ENCODE measurements at places on chromosomes 16 and 17. TPM values are rescaled to one million over a fixed set of nuclear protein-coding genes. Genes with fewer than 3 reads are reported as not detected.

The TEKT5 gene
- 0.29 TPM for total RNA-seq

DNA sequence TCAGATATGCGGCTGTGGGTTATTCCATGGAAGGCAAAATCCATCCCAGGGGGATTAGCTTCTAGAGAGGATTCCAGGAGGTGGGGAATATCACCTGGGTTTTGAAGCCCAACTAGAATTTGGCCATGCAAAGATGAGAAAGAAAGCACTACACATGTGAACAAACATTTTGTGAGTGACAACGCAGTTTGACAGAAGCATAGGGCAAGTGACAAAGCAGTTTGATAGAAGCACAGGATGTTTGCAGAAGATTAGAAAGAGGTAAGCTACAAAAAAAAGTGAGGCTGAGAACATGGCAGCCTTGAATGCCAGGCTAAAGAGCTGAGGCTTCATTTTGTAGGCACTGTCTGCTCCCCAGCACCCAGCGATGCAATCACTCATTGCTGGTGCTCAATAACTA is 12.3 kb upstream of the KRT38 start:
- DNase-seq, result no peak

The CD300H gene
- not detected for total RNA-seq

- DNase-seq, result no peak
Measured at GRCh38 chr17:38352245-38353085, 821 bp downstream of the SOCS7 start.

The SPN gene
- total RNA-seq, result 0.19 TPM

- no peak for DNase-seq
Measured at GRCh38 chr17:15124746-15125145, 140.4 kb downstream of the PMP22 start.

The KRT17 gene
- total RNA-seq, result 0.46 TPM

The KRT20 gene
- not detected for total RNA-seq

The KRT28 gene
- total RNA-seq, result not detected

DNA sequence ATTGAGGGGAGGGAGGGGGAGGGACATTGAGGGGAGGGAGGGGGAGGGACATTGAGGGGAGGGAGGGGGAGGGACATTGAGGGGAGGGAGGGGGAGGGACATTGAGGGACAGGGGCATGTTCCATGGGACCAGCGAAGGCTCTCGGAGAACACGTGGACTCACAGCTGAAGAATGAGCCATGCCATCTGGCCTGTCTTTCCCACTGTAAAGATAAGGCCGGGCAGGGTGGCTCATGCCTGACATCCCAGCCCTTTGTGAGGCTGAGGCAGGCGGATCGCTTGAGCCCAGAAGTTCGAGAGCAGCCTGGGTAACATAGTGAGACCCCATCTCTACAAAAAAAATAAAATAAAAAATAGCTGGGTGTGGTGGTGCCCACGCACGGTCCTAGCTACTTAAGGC is 32.5 kb downstream of the RPH3AL start:
- no peak for DNase-seq

The GPRC5B gene
- 40.6 TPM for total RNA-seq

The FN3K gene
- 40.4 TPM for total RNA-seq

The TMEM238L gene
- not detected for total RNA-seq

- DNase-seq, result no peak
Measured at GRCh38 chr17:17944743-17945142, 27.5 kb downstream of the TOM1L2 start.

GRCh38 chr16:83343935-83344366 is 463.8 kb upstream of the HSBP1 start:
- DNase-seq, result no peak

The HLF gene
- 0.41 TPM for total RNA-seq

The KRTAP3-3 gene
- total RNA-seq, result not detected

- no peak for DNase-seq
Measured at GRCh38 chr17:18187226-18187625, 3.6 kb downstream of the ALKBH5 start.

DNA sequence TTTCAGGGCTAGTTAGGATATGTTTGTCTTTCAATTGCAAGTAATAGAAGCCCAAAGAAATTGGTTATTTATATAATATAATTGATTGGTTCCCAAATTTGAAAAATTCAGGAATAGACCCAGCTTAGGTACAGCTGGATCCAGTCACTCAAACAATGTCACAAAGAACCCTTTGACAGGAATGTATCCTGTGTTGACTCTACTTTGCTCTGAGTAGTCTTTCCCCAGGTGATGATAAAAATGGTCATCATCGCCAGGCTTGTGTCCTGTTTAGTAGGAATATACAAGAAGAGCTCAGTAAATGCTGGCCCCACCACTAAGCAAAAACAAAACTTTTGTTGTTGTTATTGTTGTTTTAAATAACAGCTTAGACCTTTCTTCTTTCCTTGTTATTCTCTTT is 35.0 kb downstream of the MAPT start:
- DNase-seq, result no peak

GRCh38 chr17:59093702-59094231 is 12.9 kb downstream of the TRIM37 start:
- DNase-seq, result no peak

- no peak for DNase-seq
Measured at GRCh38 chr17:49344914-49345313, 17.1 kb downstream of the ZNF652 start.

The G6PC1 gene
- not detected for total RNA-seq

The TNFSF13 gene
- total RNA-seq, result 4.1 TPM

Measured in progenitor cell of endocrine pancreas (in vitro differentiated cells).